Coronary artery (tissue), 2 donors: ENCODE measurements at places on chromosomes 6 and 20.

DNA sequence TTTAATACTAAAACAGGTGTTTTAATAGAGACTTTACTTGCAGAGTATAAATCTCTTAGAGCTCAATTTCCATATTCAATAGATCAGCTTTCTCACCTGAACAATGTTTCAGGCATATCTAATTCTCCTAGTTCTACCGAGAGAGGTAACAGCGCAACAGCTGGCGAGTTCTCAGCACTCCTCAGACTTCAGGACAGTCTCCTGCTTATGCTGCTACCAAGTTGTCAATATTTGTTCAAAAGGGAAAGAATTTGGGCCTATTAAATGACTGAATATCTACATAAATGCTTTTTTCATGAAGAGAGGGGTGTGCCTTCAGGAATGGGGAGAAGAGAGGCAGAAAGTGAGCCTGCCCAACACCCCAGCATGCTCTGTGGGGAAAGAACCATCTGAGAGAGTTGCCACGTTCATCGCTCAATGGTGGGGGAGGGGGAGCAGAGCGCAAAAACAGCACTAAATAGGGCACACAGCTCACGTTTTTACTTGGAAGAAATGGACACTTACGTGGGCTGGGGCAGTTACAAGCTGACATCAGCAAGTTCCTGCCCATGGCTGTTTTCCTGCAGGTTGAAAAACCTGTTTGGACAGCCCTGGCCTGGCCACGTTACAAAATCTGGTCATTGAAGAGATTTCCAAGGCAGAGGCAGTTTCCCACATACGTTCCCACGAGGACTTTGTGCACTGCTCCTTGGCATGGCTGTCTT, 38.0 kb downstream of the EZR start:
- no peak for DNase-seq

GRCh38 chr6:26003102-26003694, 40.6 kb downstream of the TRIM38 start:
- no peak for DNase-seq

DNA sequence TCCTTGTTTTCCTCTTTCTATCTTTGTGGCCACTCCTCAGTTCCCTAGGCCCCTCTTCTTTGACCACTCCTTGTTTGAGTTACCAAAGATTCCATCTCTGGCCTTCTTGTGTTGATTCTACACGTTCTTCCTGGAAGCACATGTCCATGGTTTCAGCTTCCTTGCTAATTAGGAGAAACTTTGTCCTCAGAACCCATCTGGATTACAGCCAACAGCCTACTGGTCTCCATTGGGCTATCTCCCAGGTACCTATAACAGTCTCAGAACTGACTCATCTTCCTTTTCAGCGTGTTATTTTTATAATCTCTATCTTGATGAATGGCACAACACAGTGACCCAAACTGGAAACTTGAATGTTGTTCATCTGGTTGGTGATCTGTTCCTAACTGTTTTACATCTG, 17.5 kb downstream of the PTPRA start:
- DNase-seq: no peak

DNA sequence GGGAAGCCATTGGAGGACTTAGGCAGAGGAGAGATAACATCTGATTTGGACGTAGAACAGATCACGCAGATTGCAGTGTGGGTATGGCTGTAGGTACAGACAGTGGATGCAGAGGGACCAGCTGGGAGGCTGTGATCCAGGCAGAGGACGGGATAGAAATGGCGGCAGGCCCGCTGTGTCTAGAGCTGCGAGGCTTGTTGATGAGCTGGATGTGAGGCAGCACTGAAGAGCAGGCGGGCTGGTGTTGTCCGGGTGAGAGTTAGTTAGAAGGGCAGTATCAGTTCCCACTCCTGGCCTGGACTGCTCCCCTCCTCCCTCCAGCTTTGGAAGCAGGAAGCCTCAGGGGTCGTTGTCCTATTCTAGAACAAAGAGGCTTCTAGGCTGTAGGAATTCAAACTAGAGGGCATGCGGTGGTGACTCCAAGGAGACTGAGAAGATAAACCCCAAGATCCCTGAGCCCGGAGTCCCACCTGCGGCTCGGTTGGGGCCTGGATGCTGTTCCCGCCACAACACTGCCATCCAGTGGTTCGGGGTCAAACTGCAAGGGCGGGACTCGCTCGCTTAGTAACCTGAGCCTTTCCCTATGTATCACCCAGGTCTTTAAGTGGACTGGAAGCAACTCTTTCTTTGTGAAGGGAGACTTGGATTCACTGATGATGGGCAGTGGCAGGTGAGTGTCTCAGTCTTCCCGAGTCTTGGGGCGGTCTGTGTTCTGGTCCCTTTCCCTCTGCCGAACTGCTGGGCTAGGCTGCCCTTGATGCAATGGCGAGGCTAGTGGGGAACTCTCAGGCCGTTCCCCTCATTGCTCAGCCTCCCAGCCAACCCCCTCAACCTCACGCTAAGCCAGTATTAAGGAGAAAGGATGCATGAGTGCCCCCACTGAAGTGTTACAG, 11.2 kb downstream of the TLDC2 start:
- peak; percentile 85 for DNase-seq

- DNase-seq: no peak
These were observed 5.5 kb downstream of the PCK1 start for GRCh38 chr20:57566399-57566798.
